Colonic mucosa (tissue), 4 donors: ENCODE measurements at places on chromosomes 3 and 15. TPM values are rescaled to one million over a fixed set of nuclear protein-coding genes. Genes with fewer than 3 reads are reported as not detected.

Gene AADACL2
- total RNA-seq: not detected

DNA sequence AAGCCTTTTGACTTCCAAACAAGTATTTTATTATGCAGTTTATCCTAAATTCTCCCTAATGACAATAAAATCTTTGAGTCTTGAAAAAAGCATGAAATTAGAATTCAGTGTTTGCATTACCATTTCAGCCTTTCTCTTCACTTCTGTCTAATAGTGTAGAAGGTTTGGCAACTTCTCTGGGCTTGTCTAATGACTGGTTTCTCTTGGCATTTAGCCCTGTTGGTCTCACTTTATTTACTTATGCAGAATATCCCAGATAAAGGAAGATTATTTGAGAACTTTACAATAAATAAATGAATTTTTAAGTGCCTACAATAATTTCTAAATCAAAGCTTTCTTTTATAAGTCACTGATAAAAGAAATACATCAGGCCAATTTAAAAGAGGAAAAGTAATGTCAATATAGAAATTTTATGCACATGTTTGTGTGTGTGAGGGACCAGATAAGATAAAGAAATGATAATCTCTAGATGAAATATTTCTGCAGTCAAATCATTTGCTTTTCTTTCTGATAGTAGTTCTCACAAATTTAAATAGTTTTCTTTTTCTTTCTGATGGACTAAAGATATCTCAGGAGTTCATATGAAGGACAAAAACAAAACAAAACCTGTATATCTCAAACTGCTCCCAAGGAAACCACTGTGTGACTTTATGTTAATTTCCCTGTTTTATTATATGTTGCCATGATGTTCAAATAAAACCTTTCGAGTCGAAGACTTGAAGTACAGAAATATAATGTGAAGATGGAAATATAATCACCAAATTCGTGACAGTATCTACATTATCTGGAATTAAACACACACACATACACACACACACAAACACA is 533.1 kb upstream of the CBLB start:
- H3K36me3 ChIP-seq: no peaks in the 10 kb centered on the region
- H3K4me1 ChIP-seq: no peaks in the 10 kb centered on the region
- H3K27ac ChIP-seq: no peak overlapping the region

DNA sequence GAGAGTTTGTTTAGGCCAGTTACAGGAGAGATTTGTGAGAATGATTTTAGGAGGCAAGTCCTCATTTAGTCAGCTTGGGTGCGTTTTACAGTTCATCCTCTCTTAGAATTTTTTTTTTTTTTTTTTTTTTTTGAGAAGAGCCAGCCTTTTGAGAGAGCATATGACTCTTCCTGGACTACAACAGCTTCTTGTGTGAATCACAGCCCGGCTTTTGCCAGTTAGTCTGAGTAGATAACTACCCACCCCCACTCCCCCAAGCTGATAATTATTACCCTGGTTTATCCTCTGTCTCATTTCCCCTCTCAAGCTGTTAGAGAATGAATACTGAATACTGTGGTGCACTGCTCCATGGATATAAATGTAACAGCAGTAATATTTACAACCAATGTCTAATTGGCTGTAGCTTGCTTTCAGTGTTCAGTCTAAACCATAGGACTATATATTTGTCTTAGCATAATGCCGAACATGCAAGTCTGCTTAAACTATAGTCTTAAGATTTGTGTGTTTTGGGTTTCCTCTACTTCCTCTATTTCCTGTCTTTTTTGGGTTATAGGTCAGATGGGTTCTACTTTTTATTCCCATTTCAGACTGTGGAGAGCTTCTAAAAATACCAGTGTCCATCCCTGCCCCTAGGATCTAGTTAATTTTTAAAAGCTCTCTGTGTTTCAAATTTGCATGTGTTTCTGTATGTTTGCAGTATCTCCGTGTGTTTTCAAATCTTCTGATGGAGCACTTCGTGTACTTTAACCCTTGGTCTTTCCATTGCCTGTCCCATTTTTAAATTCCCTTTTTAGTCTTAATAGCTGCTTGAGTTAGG is 8.0 kb downstream of the CHD2 start:
- no peak overlapping the region for H3K4me3 ChIP-seq
- H3K27me3 ChIP-seq: no peaks in the 10 kb centered on the region
- no peak for DNase-seq
- H3K36me3 ChIP-seq: no peaks in the 10 kb centered on the region
- H3K4me1 ChIP-seq: peaks cover 36% of the 10 kb centered on the region

GRCh38 chr15:87522997-87523396 is 733.5 kb downstream of the NTRK3 start:
- no peak for DNase-seq
- H3K27me3 ChIP-seq: no peaks in the 10 kb centered on the region
- no peaks in the 10 kb centered on the region for H3K4me1 ChIP-seq
- H3K4me3 ChIP-seq: no peak overlapping the region
- no peaks in the 10 kb centered on the region for H3K36me3 ChIP-seq
- H3K27ac ChIP-seq: no peak overlapping the region

- no peaks in the 10 kb centered on the region for H3K4me1 ChIP-seq
- no peak for DNase-seq
- H3K4me3 ChIP-seq: no peak overlapping the region
- no peaks in the 10 kb centered on the region for H3K36me3 ChIP-seq
- H3K27ac ChIP-seq: no peak overlapping the region
Observed at GRCh38 chr15:76756381-76756780, 148.8 kb downstream of the SCAPER start.

DNA sequence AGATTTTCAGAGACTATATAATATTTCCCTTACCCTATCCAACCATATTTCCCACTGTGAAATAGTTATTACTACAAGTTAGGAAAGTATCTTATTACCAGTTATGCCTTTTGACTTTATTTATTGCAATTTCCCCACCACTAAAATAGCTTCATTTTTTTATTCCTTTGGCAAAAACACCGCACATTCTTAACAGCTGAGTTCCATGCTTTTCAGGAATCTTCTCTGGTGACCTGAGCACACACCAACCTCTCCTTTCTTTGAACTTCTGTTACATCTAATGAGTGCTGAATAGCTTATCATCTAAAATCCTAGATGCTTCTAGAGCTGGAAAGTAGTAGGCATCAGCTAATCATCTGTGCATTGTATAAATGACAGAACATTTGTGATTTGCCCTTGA is 99.1 kb downstream of the UBE2E2 start:
- H3K36me3 ChIP-seq: no peaks in the 10 kb centered on the region
- H3K27ac ChIP-seq: no peak overlapping the region
- H3K27me3 ChIP-seq: no peaks in the 10 kb centered on the region
- DNase-seq: no peak
- no peaks in the 10 kb centered on the region for H3K4me1 ChIP-seq
- H3K4me3 ChIP-seq: no peak overlapping the region

DNA sequence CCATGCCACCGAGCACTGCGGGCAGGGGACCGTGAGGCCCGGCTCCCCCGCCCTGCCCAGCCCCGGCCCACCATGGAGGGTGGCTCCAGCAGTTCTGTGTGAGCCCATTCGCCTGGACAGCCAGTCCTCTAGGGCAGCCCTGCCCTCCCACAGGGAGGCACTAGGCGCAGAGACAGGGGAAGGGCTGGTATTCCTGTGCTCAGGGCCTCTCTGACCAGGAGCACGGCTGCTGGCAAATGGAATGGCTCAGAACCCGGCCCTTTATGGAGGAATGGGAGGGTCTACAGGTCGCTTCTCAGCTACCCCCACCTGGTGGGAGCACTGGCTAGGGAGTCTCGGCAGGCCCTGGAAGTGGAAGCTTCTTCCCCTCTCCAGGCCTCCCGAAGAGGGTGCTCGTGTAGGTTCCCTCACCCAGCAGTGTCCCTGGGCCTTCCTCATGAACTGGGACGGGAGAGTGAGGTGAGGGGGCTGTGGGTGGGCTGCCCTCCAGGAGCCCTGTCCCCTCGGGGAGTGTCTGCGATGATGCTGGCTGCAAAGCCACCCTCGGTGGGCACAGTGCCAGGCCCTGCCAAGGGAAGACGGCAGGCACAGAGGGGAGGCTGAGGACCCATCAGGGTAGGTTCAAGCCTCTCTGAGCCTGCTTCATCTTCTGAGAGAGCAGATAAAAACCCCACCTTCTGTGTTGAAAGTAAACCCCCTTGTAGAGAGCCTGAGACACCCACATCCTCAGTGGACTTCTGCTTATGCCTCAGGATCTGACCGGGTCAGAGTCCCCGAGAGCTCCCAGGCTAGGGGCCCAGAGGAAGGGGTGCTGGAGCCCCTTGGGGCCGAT is 1.5 kb downstream of the MELTF start:
- no peaks in the 10 kb centered on the region for H3K27me3 ChIP-seq
- peak; percentile 17 for DNase-seq
- no peak overlapping the region for H3K27ac ChIP-seq
- H3K36me3 ChIP-seq: no peaks in the 10 kb centered on the region
- peaks cover 10% of the 10 kb centered on the region for H3K4me1 ChIP-seq

- no peak overlapping the region for H3K27ac ChIP-seq
- H3K4me1 ChIP-seq: no peaks in the 10 kb centered on the region
- H3K4me3 ChIP-seq: no peak overlapping the region
- H3K27me3 ChIP-seq: no peaks in the 10 kb centered on the region
Observed at GRCh38 chr3:140848666-140849065, 93.0 kb upstream of the SLC25A36 start.
